ENCODE measurements at places on chromosomes 7 and 10. TPM values are rescaled to one million over a fixed set of nuclear protein-coding genes. Genes with fewer than 3 reads are reported as not detected.

TNRC18 gene
- 240 TPM for total RNA-seq

ITIH2 gene
- total RNA-seq = 2.4 TPM

STRIP2 gene
- 2.3 TPM for total RNA-seq

OPN1SW gene
- total RNA-seq = not detected

TMEM196 gene
- not detected for total RNA-seq

UCMA gene
- not detected for total RNA-seq

GOT1 gene
- 4.4 TPM for total RNA-seq

CALCR gene
- total RNA-seq = not detected

PLAU gene
- total RNA-seq = 1.5 TPM

ALOX5 gene
- 23.1 TPM for total RNA-seq

CALHM3 gene
- total RNA-seq = not detected

PDGFA gene
- 349 TPM for total RNA-seq

DNA sequence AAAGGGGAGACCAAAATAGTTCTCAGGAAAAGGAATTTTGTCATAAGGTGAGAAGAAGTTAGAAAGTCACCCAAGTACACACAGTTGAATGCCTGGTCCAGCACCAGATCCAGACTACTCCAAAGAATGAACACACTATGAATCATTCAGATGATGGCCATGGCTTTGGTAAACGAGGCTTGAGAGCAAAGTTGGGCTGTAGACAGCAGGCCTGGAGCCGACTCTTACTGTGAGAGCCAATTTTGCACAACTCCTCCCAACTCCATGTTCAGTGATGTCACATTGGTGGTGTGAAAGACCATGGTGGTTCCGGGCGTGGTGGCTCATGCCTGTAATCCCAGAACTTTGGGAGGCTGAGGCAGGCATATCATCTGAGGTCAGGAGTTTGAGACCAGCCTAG lies 131.6 kb downstream of the PKD1L1 start:
- no peak for DNase-seq

- DNase-seq = no peak
Measured at GRCh38 chr10:65618126-65618525, 1307.7 kb upstream of the LRRTM3 start.

GRCh38 chr10:126459878-126460481 lies 71.7 kb upstream of the ADAM12 start:
- no peak for DNase-seq

- no peak for DNase-seq
Measured at GRCh38 chr7:44066111-44066460, 719 bp upstream of the PGAM2 start.

GRCh38 chr10:79226391-79227245 lies 120.7 kb upstream of the PPIF start:
- no peak for DNase-seq

GRCh38 chr10:7622969-7623368 lies 43.8 kb downstream of the ITIH5 start:
- no peak for DNase-seq

DNA sequence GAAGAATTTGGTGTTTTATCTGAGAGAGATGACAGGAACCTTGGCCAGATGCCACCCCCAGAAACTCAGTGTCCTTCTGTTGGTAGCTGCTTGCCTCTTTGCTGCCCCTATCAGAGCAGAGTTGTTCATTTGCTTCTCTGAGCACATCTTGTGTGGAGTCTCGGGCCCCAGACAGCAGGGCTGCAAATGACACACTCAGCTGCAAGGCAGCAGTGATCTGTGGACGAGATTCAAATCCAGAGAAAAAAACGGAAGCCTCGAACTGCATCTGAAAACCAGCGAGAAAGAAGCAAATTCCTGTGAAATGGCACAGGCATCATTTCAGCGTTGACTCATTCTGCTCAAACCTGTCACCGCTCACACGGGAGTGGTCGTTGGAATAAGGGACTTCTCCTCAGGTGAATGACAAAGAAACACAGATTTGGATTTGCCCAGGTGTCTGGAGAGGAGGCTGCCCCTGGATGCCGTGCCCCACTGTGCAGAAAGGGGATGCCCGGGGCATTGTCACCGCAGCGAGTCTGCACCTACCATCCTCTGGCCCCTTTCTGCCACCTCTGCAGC lies 144.7 kb downstream of the PFKFB3 start:
- DNase-seq = no peak

DNA sequence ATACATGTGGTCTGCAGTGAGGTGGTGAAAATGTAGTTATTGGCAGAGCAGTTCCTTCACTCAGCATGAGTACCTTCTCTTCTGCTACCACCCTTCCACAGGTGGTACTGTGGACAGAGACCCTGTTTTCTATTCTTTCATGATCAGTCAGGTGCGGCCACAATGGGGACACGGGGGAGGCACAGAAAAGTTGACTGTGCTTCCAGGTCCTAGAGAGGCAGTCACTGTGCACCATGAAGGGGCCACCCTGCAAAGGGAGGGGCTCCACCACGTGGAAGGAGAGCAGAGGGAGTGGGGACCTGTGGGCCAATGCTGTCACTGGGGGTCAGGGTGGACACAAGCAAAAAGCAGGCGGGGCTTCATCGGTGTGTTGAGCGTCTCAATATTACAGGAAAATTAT lies 3.6 kb upstream of the LANCL2 start:
- no peak for DNase-seq

DNA sequence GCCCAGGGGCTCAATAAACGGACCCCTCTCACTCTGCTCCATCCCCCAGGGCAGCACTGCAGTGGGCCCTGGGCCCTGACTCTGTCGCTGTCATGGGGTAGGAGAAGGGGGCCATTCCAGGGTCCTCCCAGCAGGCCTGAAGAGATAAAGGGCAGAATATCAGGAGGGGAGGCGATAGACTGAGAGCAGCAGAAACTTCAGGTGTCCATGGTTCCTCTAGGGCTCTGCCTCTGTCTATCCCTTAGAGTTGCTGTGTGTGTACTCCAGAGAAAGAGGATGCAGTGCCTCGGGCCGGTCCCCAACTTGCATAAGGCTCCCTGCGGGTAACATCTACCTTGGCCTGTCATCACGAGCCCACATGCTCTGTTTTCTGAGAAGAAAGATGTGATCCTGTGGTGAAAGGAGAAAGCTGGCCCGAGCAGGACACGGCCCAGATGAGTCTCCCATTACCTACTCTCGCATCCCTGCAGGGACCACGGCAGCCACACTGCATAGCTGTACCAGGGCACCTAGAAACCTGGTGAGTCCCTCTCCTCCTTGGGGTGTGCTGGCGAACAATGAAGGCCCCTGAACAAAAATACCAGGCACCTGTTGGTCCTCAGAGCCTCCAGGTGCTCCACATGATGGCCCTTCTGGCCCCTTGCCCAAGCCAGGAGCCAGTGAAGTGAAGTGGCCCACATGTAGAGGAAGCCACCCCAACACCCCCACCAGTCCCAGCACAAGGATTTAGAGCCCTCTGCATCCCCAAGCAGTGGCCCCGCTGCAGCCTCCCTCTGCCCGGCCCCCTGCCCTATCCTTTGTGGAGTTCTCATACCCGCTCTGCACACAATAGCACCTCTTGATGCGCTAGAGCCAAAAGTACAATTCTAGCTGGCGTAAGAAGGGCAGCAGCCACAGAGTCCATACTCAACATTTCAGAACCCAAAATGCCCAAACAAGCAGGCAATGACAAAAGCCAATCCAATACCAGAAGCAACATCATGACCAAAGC lies 106.8 kb downstream of the ARHGAP22 start:
- DNase-seq = peak; percentile 40

- DNase-seq = no peak
Measured at GRCh38 chr10:89390476-89391225, 1.8 kb upstream of the IFIT1 start.

DNA sequence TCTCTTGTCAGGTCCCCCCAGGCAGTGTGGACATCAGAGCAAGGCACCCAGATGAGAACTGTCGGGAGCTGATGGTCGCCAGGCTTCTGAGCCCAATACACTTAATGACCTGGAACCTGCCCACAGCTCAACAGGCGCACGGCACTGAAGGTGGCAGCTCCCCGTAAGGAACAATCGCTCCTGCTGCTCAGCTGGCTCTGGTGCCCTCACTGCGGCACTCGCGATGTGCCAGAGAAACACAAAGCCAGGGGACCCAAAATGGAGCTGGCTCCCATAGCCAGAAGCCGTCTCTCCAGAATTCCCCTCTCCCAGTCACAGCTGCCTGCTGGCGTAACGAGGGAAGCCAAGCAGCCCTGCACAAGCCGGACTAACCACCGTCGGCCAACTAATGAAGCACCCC lies 6.3 kb downstream of the CALN1 start:
- DNase-seq = no peak

- DNase-seq = no peak
Measured at GRCh38 chr7:150326657-150327268, 3.4 kb upstream of the ACTR3C start.

- no peak for DNase-seq
Measured at GRCh38 chr7:106887421-106887820, 22.3 kb downstream of the PIK3CG start.

GRCh38 chr7:18770822-18771221 lies 275.3 kb downstream of the HDAC9 start:
- no peak for DNase-seq

- DNase-seq = no peak
Measured at GRCh38 chr10:125547010-125547650, 135.8 kb downstream of the TEX36 start.

DNA sequence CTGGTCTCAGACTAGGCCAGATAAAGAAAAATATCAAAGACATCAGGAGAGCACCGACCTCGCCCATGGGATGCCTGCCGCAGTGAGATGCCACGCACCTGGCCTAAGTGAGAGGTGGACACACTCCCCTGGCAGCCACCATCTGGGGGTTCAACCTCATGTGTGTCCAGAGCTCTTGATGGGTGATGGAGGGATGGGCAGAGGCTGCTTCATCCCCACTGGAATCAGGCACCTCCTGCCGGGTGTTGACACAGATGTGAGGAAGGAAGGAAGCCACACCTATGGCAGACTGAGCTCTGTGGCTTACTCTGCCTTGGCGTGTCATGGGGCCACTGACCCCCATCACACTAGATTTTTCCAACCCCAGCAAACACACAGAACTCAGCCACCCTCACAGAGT lies 11.4 kb downstream of the ZNF488 start:
- peak; percentile 55 for DNase-seq

DNA sequence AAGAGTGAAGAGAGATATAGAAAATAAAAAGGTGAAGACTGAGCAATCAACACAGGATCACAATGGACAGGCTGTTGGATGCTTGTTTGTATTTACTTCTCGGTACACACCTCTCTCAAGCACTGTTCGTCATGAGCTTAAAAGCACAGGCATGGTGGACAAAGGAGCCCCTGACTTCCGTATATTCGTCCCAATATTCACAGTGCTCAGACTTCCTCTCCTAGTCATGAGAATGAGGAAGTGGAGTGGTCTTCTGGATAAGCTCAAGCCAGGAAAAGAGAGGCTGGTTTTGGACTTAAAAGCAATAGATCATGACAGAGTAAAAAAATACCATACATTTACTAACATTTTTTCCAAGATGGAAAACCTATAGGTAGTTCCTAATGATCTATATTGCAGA lies 172.5 kb downstream of the SORCS1 start:
- no peak for DNase-seq

GRCh38 chr7:150341263-150342120 lies at the start of gene RARRES2:
RARRES2 (minus strand) TSS chr7:150341629; CDS start chr7:150340609, 1,020 bp downstream.
- no peak for DNase-seq

- no peak for DNase-seq
Measured at GRCh38 chr7:100221767-100222444, 2.2 kb downstream of the PVRIG start.

DNA sequence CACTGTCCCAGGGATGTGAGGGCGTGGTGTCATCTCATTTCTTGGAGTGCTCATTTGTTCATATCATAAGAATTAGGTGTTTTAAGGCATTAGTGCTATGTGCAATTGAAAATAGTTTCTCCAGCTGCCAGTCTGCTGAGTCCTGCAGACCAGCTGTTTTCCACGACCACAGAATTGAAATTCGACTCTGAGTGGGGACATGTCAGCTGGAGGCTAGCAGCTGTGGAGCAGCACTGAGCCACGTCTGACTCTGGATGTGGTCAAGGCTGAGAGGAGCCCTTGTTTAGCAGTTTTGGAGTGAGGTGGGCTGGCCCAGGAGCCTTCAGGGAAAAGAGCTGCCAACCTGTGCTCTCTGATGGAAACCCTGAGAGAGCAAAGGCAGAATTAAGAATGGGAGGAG lies 156.3 kb upstream of the GRB10 start:
- no peak for DNase-seq

- no peak for DNase-seq
Measured at GRCh38 chr10:93768892-93769291, 11.2 kb downstream of the LGI1 start.

- no peak for DNase-seq
Measured at GRCh38 chr10:133162910-133163856, 3.2 kb downstream of the KNDC1 start.

DNA sequence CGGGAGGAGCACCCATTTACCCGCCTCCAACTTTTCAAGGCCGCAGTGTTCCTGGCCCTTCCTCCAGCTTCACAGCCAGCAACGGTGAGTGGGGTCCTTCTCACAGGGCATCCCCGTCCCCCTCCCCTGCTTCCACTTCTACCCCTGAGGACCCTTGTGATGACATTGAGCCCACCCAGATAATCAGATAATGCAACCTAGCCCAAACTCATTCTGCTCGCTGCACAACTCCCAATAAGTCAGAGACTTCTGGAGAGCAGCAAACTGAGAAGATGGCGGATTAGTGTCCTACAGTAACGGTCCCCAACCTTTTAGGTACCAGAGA lies 74.5 kb downstream of the OAT start:
- DNase-seq = peak; percentile 16
